ENCODE measurements at places on chromosomes 4 and X.
A peak's percentile ranks its signal among the peaks of the same experiment; 100 is the strongest.

DNA sequence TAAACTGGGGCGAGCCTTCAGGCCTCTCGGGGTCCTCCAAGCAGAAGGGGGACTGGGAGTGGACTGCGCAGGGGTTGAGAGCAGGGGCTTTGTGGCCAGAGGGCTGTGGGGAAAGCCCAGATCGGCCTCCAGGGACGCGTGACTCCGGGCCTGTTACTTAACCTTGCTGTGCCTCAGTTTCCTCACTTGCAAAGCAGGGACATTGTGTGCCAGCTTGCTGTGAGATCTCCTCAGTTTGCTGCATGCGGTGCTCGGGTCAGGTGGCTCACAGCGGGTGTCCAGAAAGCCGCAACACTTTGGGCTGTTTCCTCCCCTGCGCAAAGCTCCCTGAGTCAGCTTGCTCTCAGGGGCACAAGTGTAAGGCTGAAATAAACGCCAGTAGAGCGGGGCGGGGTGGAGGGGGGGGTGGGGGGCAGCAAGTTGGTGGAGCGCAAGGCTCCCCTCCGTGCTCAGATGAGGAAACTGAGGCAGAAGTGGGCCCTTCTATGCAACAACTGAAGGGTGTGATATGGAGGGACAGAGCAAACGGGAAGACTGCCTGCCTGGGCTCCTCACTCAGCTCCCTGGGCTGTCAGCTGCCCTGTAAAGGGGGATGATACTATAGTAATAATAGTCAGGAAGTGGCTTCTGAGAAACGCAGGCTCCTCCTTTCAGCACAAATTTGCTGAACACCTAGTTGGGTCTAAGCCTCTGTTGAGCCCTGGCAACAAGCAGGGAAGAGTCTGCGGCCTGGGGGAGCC is 101.0 kb downstream of the HMX1 start:
- DNase-seq, result no peak

GRCh38 chr4:3873408-3874027 is 107.3 kb downstream of the ADRA2C start:
- DNase-seq, result no peak

DNA sequence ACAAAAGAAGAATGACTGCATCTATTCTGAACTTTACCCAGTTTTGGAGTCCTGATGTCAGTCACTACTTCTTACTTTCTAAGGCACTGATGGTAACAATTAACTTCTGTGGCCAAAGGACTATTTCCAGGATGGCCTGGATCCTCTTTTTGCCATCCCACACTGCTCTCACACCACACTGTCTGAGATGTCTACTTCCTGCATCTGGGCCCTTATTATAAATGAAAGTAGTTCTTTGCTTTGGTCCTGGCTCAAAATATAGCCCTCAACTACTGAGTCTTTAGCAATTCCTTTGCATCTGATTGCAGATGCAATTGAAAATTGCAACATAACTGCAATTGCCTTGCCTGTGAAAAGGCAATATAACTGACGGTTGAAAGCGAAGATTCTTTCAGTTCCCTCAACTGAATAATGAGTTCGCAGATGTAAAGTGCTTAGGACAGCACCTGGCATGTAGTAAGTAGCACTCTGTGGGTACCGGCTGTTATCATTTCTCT is 44.2 kb downstream of the COQ2 start:
- no peak for DNase-seq

DNA sequence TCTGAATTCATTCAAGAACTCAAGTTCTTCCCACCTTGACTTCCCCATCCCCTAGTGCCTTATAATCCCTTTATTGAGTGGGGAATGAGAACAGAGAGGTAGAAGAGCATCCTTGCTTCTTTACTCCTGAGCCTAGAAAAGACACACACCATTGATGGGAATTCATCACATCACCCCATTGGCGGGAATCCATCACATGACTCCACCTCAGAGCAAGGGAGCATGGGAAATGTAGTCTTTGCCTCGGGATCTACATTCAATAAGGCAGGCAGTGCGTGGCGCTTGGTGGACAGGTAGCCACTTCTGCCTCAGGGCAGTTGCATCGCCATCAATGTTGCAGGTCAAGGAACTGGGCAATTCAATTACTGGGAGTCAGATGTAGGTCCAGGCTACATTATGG is 50.7 kb downstream of the MXRA5 start:
- DNase-seq, result no peak

DNA sequence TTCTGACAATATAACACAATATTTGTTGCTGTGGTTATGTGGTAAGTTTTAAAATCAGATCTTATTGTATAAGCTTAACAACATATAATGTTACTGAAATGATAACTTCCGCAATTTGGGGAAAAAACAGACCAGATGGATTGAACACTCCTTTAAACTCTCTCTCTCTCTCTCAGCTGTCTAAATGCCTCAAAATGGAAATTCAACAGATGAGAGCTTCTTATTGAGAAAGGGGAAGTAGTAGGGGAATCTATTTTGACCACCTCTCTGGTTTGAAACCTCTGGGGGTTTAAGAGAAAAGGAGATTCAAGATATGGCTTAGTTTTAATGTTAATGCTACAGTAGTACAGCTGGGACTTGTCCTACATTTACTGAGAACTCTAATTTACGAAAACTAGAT is 40.3 kb downstream of the DMD start:
- DNase-seq, result no peak

- DNase-seq, result no peak
These were observed 344.7 kb downstream of the PCDH10 start for GRCh38 chr4:133493776-133494175.

DNA sequence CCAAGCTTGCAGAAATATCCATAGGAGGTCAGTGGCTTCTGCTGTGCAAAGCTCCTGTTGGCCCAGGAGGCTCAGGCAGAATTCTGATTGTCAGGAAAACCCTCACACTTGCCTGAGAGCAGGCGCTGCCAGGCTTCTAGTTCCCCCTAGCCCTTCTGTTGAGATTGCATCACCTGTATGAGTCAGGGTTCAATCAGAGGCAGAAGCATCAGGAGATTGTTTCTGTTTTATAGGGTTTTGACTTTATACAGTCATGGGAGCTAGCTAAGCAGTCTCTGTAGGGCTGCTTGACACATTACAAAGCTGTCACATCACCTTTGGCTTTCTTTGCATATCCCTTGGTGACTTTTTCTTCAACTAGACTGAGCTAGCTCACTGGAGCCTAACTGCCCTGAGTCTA is 27.8 kb downstream of the DIPK2B start:
- DNase-seq, result no peak

DNA sequence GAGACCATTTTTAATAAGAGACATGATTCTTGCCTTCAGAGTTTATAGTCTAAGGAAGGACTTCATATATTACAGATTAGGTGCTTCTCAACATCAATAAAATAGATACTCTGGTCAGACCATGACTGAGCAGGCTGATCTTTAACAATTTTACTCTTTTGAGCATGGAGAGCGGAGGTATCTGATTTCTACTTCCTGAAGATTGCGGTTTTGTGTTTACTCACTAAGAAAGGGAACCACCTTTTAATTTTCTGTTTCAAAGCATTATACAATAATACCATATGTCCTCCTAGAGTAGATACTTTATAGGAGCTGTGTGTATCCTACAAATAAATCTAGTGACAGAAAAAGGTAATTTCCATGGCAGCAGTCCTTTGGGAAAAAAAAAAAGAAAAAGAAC is 12.5 kb downstream of the MORC4 start:
- DNase-seq, result no peak

GRCh38 chrX:152600853-152601633 is 36.7 kb upstream of the GABRQ start:
- DNase-seq, result no peak

DNA sequence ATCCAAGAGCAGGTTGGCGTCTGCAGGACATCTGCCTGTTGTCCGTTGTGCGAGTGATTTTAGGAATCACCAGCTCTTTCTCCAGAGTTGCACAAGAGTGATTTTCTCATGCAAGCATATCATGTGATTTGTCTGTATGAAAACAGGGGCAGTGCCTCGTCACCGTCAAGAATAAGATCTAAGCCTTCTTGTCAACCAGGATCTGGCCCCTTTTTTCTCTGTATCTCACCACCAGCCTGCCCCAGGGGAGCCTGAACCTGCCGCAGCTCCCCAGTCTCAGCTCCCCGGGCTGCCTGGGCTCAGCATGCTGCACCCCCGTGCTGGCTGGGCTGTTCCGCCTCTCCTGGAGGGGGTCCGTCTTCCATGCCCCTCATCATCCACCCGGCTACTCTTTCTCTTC is 90.5 kb downstream of the STOX2 start:
- DNase-seq, result no peak

GRCh38 chr4:20832826-20833225 is 132.6 kb downstream of the PACRGL start:
- DNase-seq, result peak; percentile 66

GRCh38 chr4:113276464-113277170 is 227.2 kb downstream of the ANK2 start:
- no peak for DNase-seq

DNA sequence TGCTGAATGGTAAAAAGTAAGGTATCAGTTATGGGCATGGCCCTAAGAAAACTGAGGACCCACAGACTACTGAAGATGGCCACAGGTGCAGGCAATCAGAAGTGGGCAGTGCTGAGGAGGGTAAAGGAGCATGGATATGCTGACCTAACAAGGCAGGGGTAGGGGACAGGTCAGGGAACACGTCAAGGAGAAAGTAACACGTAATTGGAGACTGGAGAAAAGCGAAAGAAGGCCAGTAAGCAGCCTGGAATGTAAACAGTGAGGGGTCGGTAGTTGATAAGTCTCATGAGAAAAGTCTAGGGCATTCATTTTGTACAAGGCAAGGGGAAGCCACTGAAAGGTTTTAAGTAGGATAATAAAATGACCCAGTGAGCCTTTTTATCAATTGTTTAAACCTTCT is 153.3 kb downstream of the PRDM5 start:
- DNase-seq, result peak; percentile 89

GRCh38 chr4:185840201-185840600 is 28.2 kb upstream of the SORBS2 start:
- DNase-seq, result no peak

- DNase-seq, result no peak
These were observed 55.9 kb downstream of the HTRA3 start for GRCh38 chr4:8325291-8325973.

GRCh38 chr4:127778102-127778501 is 4.0 kb upstream of the HSPA4L start:
- no peak for DNase-seq

- DNase-seq, result no peak
These were observed 89.0 kb downstream of the NSUN7 start for GRCh38 chr4:40838742-40839141.

GRCh38 chrX:18929775-18930174 is 54.1 kb downstream of the PHKA2 start:
- no peak for DNase-seq

GRCh38 chrX:148288451-148288850 is 212.0 kb upstream of the AFF2 start:
- DNase-seq, result no peak

- DNase-seq, result no peak
These were observed 220.0 kb downstream of the PCDH18 start for GRCh38 chr4:137312257-137312656.

- DNase-seq, result no peak
These were observed 717.9 kb downstream of the ARAP2 start for GRCh38 chr4:35526456-35526855.

- no peak for DNase-seq
These were observed 984.0 kb upstream of the TENM3 start for GRCh38 chr4:181259081-181259709.

DNA sequence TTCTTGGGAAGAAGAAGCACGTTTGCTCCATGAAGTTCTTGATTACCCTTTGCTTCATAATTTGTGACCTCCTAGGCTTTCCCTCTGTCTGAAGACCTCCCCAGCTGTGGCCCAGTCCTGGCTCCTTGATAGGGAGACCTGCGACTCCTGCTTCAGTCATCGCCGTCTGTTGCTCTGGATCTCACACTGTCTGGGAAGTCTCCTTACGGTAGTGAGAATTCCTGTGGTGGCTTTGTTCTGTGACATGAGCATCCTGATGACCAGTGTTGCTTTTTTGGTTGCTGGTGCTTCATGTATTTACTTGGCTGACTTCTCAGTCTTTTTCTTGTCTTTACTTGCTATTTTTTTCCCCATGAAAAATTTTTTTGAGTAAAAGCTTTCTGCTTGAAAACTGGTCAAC is 44.2 kb downstream of the JADE1 start:
- DNase-seq, result no peak

DNA sequence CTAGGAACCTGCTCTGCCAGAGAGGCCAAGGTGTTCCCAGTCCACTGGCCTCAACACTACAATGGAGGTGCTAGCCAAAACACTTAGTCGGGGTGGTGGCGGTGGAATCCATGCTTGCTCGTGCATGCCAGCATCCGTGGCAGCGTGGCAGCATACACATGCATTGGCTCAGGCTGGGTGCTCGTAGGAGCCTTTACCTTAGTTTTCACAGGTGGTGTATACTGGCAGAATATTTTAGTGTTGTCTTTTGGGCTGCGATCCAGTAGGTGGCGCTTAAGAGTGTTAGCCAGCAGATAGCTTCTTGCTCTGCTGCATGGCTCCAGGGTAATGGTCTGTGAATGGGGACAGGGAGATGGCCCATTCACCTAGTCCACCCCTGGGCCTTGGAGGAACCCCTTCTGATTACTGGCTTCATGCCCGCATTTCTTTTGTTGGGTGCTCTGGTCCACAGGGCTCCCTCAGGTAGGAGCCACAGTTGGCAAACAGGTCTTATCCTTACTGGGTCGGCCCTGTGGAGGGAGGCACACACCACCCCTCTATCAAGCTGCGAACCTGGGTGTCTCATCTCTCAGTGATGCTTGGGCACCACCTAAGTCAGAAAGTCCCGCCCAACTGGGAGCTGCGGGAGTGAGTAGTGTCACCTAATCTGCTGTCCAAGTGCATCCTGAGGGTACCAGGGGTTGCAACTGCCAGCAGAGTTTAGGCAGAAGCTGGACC is 40.0 kb downstream of the RIPPLY1 start:
- DNase-seq, result no peak

- DNase-seq, result no peak
These were observed 125.3 kb downstream of the SOWAHB start for GRCh38 chr4:76772498-76773106.

DNA sequence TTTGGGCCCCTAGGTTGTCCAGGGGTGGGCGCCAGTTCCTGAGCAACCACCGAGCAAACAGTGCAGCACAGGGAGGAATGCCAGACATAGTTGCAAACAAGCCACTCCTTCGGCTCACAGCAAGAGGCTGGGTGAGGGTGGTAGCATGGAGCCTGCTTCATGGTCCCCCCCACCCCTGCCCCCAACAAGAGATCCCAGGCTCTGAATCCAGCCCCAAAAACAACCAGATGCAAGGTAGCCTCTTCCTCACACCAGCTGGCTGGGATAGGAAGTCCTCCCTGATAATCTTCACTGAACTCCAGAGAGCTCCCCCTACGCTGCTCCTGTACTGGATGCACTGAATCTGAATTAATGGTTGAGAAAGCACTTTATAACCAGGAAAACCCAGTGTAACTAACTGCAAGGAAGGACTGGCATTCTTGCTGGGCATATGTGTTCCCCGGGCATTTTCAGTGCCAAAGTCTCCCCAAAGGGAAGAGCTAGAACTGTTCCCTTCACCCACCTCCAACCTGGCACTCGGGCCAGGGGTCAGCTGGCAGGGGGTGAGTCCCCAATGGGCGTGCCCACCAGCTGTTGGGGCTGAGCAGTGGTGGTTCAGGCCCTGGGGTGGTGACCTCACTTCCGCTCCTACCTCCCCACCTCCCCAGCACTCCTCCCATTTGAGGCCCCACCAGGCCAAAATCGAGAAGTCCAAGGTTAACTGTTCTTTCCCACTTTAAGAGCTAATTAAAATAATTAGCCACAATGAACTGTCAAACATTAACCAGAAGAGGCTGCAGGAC is 1.5 kb downstream of the ELF4 start:
- DNase-seq, result no peak

- no peak for DNase-seq
These were observed 12.9 kb upstream of the PAK3 start for GRCh38 chrX:111083081-111083480.

GRCh38 chr4:98945297-98945850 is 16.4 kb upstream of the EIF4E start:
- DNase-seq, result no peak

All from non-pigmented ciliary epithelial cell (primary cell).